Type B pancreatic cell (in vitro differentiated cells): ENCODE measurements at places on chromosomes 5 and 9.

DNA sequence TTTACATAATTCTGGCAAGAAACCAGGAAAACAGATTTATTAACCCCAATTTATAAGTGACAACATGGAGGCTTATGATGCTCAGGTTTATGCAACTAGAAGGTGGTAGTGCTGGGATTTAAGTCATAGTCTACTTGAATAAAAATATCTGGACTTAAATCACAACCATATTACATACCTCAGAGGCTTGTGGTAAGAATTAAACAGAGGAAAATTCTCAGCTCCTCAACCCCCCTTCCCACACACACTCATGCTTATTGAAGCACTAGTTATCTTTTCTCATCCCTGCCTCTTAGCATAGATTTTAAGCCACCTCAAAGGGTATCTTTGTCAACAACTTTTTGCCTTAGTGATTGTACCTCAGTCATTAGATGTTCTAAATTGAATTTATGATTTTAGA lies 731.0 kb downstream of the PRELID2 start:
- H3K27ac ChIP-seq = no peak overlapping the region
- DNase-seq = no peak
- H3K4me1 ChIP-seq = no peaks in the 10 kb centered on the region
- no peaks in the 10 kb centered on the region for H3K27me3 ChIP-seq
- no peak overlapping the region for H3K4me3 ChIP-seq

GRCh38 chr5:171575808-171576207 lies 156.4 kb downstream of the FGF18 start:
- H3K27ac ChIP-seq = no peak overlapping the region
- DNase-seq = no peak
- H3K36me3 ChIP-seq = no peaks in the 10 kb centered on the region
- H3K27me3 ChIP-seq = peaks cover 6% of the 10 kb centered on the region
- no peak overlapping the region for H3K4me3 ChIP-seq
- peaks cover 30% of the 10 kb centered on the region for H3K4me1 ChIP-seq

DNA sequence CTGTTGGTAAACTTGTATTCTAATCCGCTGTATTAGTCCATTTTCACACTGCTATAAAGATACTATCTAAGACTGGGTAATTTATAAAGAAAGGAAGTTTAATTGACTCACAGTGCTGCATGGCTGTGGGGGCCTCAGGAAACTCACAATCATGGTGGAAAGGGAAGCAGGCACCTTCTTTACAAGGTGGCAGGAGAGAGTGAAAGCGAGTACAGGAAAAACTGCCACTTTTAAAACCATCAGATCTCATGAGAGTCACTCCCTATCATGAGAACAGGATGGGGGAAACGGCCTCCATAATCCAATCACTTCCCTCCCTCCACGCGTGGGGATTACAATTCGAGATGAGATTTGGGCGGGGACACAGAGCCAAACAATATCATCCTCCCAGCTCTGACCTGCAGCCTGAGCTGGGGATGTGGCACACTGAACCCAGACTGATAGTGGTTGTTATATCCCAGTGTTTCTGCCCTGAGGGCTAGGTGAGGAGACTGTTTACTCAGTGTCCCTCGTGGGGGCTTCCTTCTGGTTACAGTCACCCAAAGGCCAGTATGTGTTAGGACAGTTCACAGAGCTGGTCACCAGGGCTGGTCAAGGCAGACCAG lies 488.3 kb downstream of the KDM4C start:
- DNase-seq = no peak
- H3K4me3 ChIP-seq = no peak overlapping the region
- H3K27me3 ChIP-seq = peaks cover 6% of the 10 kb centered on the region
- no peaks in the 10 kb centered on the region for H3K36me3 ChIP-seq
- no peaks in the 10 kb centered on the region for H3K4me1 ChIP-seq

DNA sequence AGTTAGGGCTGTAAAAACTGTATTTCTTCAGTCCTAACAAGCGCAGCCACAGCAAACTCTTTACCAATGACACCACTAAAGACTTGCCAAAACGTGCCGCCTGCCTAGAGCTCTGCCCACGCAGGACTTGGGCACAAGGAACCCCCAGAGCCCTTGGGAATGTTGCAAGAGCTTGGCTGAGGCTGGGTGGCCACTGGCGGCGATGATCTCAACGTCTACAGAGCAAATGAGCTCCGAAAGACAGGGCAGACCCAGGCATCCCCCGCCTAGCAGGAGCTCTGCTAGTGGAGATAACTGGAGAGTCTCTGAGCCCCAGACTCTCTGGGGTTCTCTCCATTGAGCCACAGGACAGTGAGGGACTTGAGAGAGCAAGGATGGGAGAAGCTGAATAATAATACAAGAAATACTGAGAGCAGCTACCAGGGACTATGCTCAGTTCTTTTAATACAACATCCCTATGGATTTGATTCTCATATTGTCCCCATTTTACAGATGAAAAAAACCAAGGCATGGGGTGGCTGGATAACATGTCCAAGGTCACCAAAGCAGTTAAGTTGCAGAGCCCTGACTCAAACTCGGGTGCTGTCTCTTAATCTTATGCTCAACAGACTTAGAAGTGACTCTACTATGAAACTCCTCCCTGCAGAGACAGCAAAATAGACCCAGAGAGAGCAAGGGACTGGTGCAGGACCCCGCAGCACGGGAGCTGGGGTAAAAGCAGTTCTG lies 32.5 kb downstream of the SHB start:
- H3K27me3 ChIP-seq = no peaks in the 10 kb centered on the region
- no peak overlapping the region for H3K27ac ChIP-seq
- no peak for DNase-seq
- H3K4me3 ChIP-seq = no peak overlapping the region
- no peaks in the 10 kb centered on the region for H3K36me3 ChIP-seq

DNA sequence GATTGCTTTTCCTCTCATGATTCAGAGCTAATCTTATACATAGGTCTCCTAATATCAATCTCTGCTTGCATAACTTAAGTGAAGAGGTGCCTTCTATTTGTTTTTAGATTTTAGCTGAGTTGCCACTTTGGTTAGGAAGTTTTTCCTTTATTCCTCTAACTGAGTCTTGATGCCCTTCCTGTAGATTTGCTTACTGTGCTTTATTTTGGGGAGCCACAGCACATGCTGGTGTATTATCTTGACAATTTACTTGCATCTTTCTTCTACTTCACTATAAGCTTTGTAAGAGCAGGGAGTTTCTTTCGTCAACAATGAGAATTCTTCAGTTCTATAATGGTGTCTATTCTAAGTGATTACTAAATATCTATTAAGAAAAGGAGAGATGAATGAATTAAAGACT lies 54.9 kb downstream of the GABRA6 start:
- no peaks in the 10 kb centered on the region for H3K4me1 ChIP-seq
- peaks cover 6% of the 10 kb centered on the region for H3K27me3 ChIP-seq

GRCh38 chr5:134494780-134495179 lies 30.7 kb upstream of the JADE2 start:
- H3K4me1 ChIP-seq = no peaks in the 10 kb centered on the region
- H3K27ac ChIP-seq = no peak overlapping the region
- no peaks in the 10 kb centered on the region for H3K27me3 ChIP-seq
- H3K36me3 ChIP-seq = no peaks in the 10 kb centered on the region
- no peak for DNase-seq

- no peak for DNase-seq
- H3K4me3 ChIP-seq = no peak overlapping the region
- H3K36me3 ChIP-seq = peaks cover 30% of the 10 kb centered on the region
- H3K4me1 ChIP-seq = peaks cover 9% of the 10 kb centered on the region
- H3K27me3 ChIP-seq = no peaks in the 10 kb centered on the region
Measured at GRCh38 chr5:78275998-78276543, 18.4 kb downstream of the AP3B1 start.

DNA sequence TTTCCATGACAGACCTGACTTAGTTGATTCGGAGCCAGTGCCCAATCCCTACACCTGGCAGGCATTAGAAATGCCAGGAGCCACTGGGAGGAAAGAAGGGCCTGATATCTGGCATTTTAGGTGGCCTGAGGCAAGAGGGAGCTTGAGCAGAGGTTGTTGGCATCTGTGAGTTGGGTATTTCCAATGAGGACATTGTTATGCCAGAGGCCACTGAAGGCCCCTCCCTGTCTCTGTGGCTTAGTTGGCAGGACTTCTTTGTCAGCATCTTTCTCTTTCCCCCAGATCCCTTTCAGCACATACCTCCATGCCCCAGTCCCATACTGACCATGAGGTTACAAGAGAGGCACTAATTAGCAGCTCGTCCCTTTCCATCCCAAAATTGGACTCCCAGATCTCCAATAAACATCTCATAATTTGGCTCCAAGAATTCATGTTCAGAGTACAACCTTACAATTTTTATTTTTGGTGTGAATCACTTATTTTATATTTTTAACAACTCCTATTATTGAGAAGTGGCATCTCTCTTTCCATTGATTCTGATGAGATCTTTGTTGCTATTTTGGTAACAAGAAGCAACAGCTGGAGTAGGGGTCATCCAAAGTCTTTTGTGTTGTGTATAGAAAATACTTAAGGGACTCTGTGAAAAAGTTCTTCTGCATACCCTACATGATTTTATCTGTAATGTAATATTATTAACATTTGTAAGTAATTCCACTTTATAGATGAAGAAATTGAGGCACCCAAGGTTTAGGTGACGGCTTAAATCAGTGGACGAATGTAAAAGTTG lies 68.6 kb upstream of the MAP3K1 start:
- peaks cover 7% of the 10 kb centered on the region for H3K4me1 ChIP-seq
- no peaks in the 10 kb centered on the region for H3K36me3 ChIP-seq
- H3K4me3 ChIP-seq = no peak overlapping the region
- no peak for DNase-seq
- no peak overlapping the region for H3K27ac ChIP-seq
- no peaks in the 10 kb centered on the region for H3K27me3 ChIP-seq

DNA sequence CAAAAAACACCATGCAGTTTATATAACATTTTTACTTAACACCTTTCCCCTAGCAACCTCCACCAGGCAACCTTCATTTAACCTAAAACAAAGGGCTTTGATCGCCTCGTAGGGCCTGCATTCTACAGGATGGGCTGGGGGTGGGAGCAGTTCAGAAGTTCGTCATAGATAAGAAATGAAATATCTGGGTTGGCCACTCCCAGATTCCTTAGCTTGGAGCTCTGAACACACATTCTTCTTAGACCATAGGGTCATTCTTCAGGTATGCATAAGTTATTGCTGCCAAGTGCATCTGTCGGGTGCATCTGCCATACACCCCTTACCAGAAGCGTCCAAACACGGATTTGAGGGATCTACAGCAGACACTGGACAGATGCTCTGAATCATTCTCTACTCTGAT lies 4.3 kb upstream of the SLC22A5 start:
- peaks cover 13% of the 10 kb centered on the region for H3K4me1 ChIP-seq
- peak overlapping the region; percentile 90 for H3K27ac ChIP-seq
- peaks cover 27% of the 10 kb centered on the region for H3K36me3 ChIP-seq
- peak overlapping the region; percentile 56 for H3K4me3 ChIP-seq
- no peak for DNase-seq
